Stimulated activated CD4-positive, alpha-beta T cell treated with anti-CD3 and anti-CD28 coated beads, Interleukin-1b, Interleukin-23, amount 100 ng/mL, for 1 hour (primary cell): ENCODE measurements at places on chromosomes 3 and 15.

GRCh38 chr3:63900459-63900858 lies 11.7 kb downstream of the SCAANT1 start:
- no peak for DNase-seq

DNA sequence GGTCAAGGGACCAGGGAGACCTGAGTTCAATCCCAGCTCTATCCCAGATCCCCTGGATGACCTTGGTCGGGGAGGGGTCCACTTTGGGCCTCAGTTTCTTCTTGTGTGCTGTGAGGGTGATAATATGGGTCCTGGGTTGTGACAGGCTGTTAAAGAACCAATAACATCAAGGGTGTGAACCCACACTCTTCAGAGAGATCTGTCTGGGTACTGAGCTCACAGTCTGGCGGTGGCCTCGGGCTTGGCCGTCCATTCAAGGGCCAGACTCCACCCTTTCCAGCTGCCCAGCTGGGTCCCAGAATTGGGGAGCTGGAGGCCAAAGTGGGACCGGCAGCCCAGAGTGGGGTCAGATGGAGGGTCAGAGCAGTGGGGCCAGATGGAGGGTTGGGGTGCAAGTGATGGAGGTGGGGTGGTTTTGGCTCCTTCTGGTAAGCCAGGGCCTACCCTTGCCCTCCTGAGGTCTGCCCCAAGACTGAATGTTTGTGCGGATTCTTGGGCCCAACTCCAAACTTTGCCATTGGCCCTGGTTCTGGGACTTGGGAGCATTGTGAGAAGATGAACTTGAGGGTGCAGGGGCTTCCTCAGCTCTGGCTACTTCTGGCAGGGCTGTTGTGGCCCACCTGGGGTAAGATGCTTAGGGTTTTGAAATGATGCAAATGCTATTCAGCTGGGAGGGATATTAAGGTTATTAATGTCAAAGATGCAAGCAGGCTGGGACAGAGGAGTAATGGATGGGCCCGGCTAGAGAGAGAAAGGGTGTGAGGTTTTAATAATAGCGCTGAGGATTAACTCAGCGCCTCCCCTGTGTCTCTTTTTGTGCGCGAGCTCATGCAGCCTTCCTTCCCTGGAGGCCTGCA lies 1.5 kb downstream of the CORO2B start:
- no peak for DNase-seq

- no peak for DNase-seq
Observed at GRCh38 chr3:135131290-135131689, 336.2 kb downstream of the EPHB1 start.

GRCh38 chr3:88101142-88101541 lies 42.1 kb downstream of the ZNF654 start:
- no peak for DNase-seq

GRCh38 chr15:35279811-35280210 lies 194.7 kb upstream of the NANOGP8 start:
- DNase-seq, result no peak

- DNase-seq, result no peak
Observed at GRCh38 chr3:183808355-183808754, 17.0 kb downstream of the MAP6D1 start.

DNA sequence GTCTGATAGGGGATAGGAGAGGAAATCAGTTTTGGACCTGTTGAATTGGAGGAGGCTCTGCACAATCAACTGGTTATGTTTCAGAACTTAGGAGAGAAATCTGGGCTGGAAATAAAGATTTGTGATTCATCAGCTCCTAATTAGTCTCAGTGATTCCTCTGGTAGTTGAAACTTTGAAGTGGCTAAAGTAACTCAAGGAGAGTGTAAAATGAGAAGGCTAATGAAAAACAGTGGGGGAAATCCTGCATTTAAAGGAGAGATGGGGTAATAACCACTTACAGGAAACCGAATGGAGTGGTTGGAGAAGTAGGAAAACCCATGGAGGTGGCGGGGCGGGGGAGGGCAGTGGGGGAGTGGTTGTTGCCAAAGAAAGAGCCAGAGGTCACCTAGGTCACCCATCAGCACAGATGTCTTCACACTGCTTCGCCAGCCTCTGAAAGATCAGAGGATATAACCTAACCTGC lies 32.6 kb downstream of the MAP2K5 start:
- no peak for DNase-seq

DNA sequence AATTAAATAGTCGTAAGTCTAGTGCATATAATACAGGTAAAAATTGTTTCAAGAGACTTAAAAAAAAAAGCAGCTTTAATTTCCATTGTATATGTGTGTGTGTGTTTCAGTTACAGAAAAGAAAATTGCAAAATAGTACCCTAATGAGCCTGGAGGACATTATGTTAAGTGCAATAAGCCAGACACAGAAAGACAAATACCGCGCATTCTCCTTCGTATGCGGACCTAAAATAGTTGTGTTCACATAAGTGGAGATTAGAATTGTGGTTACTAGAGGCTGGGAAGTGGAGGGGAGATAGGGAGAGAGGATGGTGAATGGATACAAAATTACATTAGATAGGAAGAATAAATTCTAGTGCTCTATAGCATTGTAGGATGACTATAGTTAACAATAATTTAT lies 3.6 kb downstream of the MESD start:
- no peak for DNase-seq

- no peak for DNase-seq
Observed at GRCh38 chr3:185549122-185549521, 3.3 kb downstream of the LIPH start.

DNA sequence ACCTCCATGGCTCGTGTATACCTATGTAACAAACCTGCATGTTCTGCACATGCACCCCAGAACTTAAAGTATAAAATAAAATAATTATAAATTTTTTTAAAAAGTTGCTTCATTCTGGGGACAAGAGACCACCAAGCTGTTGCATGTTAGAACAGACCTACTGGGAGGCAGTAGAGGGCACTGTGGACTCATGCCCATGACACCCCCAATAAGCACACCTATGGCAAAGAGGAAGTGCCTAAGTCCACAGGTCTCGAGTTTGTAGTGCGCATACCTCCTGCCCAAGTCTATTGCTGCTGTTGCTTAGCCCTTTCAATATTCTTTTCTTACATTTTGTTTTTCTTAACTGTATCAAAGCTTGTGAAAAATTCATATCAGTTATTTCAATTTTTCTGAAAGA lies 267.9 kb upstream of the THBS1 start:
- DNase-seq, result no peak

DNA sequence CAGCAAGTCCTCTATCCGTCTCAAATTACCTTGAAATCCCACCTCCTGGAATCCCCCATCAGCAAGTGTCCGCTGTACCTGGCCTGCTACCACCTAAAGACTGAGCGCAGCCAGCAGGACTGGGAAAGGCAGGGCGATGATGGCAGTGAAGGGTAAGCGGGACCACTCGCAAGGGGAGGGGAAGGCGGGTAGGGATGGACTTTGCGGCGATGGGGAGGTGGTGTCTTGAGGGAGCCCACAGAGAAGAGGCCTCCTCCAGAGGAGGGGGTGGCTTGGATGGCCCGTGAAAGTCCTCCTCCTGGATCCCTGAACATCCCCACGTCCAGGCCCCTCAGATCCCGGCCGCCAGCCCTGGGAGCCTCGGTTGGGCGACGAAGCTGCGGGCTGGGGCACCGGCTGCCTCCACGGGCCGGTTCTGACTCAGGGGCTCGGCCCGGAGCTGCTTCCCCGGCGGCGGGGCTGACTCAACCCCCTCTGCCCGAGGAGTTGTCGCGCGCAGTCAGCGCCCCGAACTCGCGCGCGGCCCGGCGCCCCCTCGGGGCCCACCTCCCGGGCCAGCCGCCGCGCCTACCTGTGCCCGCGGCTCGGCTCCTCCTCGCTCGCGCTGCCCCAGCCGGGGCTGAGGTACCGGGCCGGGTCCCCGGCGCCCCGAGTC lies 512 bp downstream of the LARP6 start:
- no peak for DNase-seq

DNA sequence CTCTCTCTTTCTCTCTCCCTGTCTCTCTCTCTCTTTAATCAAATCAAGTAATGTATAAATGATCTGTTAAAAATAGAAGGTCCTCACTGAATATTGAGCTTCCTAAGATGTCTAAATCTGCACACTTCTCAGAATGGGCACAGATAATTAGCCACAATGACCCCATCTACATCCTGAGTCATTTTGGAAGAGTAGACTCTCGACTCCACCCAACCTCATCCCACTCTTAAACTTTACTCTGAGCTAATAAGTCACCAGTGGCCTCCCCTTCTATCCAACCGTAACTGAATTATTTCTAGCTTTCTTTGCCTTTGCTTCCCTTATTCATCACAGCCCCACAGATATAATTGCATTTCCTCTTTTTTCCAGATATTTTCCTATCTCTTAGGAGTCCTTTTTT lies 326.5 kb upstream of the ZNF717 start:
- no peak for DNase-seq

GRCh38 chr3:19543212-19543841 lies 390.7 kb downstream of the EFHB start:
- no peak for DNase-seq

DNA sequence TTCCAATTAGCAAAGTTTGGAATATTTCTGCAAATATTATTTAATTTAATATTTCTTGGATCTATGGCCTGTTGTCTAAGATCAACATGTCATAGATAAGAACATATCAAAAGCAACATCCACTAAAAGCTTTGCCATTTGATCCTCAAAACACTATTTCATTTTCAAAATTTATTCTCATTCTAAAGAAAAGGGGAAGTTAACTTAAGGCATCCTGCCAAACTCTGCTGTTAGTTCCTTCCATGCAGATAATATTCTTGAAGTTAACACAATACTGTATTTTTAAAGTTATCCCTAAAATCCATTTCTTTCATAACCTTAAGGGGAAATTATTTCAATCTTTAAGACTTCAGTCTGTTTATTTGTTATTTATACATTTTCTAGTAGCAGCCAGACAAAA lies 28.2 kb upstream of the GBE1 start:
- DNase-seq, result no peak

DNA sequence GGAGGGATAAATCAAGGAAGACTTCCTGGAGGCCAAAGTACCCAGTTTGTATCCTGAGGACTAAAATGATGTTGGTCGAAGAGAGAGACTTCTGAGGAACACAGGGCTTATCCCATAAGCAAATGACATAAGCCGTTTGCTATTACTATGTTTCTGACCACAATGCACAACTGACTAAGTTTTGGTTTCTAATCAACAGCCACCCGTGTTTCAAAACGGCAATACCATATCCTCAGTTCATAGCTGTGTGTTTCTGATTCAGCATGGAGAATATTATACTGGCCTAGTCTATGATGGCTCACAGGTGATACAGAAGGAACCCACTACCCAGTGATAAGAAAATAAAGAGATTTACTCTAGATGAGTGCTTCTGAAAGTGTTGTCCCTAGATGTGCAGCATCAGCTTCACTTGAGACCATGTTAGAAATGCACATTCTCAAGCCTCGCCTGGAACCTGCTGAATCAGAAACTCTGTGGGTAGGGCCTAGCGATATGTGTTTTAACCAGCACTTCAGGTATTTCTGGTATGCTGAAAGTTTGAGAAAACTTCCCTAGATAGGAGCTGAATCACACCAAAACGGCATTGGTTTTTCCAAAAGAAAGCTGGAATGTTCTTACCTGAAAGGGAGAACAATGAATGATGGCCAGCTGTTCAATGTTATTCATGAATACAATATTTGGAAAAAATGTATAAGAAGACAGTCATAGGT lies 639.7 kb upstream of the NR2F2 start:
- DNase-seq, result no peak

DNA sequence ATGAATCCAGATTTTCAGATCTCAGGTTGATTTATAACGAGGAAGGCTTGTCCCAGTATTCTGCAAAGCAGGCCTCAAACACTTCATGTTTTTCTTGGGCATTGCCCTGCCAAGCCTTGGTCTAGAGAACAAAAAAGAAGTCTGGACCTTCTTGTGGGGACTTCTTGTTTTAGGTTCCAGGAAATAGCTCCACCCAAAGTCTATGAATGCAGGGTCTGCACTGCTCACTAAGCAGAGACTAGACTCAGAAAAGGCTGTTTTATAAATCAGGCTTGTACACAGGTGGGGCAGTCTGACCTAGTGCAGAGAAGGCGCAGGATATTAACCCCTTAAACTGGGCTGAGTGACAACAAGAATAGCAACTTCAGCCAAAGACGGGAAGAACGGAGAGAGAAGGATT lies 44.3 kb downstream of the GLB1 start:
- no peak for DNase-seq

DNA sequence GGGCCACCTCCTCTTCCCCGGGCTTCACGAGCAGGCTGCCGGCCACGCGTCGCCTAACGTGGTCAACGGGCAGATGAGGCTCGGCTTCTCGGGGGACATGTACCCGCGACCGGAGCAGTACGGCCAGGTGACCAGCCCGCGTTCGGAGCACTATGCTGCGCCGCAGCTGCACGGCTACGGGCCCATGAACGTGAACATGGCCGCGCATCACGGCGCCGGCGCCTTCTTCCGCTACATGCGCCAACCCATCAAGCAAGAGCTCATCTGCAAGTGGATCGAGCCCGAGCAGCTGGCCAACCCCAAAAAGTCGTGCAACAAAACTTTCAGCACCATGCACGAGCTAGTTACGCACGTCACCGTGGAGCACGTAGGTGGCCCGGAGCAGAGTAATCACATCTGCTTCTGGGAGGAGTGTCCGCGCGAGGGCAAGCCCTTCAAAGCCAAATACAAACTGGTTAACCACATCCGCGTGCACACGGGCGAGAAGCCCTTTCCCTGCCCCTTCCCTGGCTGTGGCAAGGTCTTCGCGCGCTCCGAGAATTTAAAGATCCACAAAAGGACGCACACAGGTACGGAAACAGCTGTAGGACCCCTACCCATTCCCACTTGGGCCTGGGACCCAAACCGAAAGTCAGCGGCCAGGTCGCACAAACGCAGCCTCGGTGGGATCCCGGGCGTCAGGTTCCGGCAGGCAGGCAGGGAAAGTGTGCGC lies 1.5 kb downstream of the ZIC1 start:
- DNase-seq, result no peak

GRCh38 chr3:111872979-111873378 lies 13.9 kb downstream of the PHLDB2 start:
- no peak for DNase-seq

GRCh38 chr3:94130690-94131089 lies 67.8 kb downstream of the NSUN3 start:
- no peak for DNase-seq

DNA sequence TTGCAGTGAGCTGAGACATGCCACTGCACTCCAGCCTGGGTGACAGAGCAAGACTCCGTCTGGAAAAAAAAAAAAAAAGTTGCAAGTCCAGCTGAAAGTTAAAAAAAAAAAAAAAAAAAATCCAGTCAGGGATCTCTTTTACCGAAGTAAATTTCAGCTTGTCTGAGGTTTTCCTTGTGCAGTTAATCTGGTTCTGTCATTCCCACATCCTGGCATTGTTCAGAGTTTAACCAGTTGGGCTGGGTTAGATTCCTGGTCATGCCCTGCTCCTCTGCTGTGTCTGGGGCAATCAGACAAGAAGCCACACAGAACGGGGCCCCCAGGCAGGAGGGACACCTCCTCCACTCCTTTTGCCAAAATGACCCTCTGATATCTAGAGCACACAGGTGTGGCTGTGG lies 84.1 kb upstream of the KLHL25 start:
- DNase-seq, result no peak

DNA sequence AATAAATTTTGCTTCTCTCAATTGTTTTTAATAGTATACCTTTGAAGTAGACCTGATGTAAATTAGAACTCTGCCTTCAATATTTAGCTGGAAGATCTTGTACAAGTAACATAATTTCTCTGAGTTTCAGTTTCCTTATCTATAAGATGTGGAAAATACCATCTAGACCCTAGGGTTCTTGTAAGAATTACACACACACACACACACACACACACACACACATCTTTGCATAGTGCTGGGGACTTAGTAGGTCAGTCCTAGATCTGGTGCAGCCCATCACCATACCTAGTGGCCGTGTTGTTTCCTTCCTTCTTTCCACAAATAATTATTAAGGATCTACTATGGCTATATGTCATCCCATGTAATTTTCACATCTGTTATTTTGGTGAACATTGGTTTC lies 11.0 kb downstream of the TRAT1 start:
- no peak for DNase-seq
